Cerebellum (tissue), 4 donors: ENCODE measurements at places on chromosomes 12 and 14. TPM values are rescaled to one million over a fixed set of nuclear protein-coding genes. Genes with fewer than 3 reads are reported as not detected.

TAS2R19 gene
- total RNA-seq, result 26.3 TPM

CD69 gene
- total RNA-seq, result 0.64 TPM

SLC25A21 gene
- 1.7 TPM for total RNA-seq

MSRB3 gene
- 7.0 TPM for total RNA-seq

CLEC4A gene
- 0.27 TPM for total RNA-seq

HSPB8 gene
- total RNA-seq, result 1.3 TPM

RNASE2 gene
- not detected for total RNA-seq

RFLNA gene
- 8.5 TPM for total RNA-seq

LTB4R gene
- 3.5 TPM for total RNA-seq

DPPA3 gene
- not detected for total RNA-seq

SDR39U1 gene
- 17.6 TPM for total RNA-seq

GARIN6 gene
- total RNA-seq, result not detected

KRT78 gene
- not detected for total RNA-seq

SLC38A4 gene
- 1.4 TPM for total RNA-seq

A2M gene
- total RNA-seq, result 61.8 TPM

PA2G4 gene
- 51.6 TPM for total RNA-seq

PAX9 gene
- total RNA-seq, result not detected

HPD gene
- not detected for total RNA-seq

KRT80 gene
- not detected for total RNA-seq

POU6F1 gene
- total RNA-seq, result 12.4 TPM

FAM186B gene
- 0.18 TPM for total RNA-seq

OR11H6 gene
- total RNA-seq, result not detected

TPPP2 gene
- not detected for total RNA-seq

CISTR gene
- total RNA-seq, result not detected

USP15 gene
- 130 TPM for total RNA-seq

KRT72 gene
- total RNA-seq, result not detected

DEPDC4 gene
- 2.8 TPM for total RNA-seq

MUCL1 gene
- not detected for total RNA-seq

RDH5 gene
- 8.6 TPM for total RNA-seq

CCDC198 gene
- 5.4 TPM for total RNA-seq

OTX2 gene
- total RNA-seq, result 24.6 TPM

TMEM233 gene
- not detected for total RNA-seq

LRP1-AS gene
- total RNA-seq, result not detected

LPAR5 gene
- 0.82 TPM for total RNA-seq

EML1 gene
- 26.8 TPM for total RNA-seq

NGB gene
- total RNA-seq, result 1.5 TPM

SERPINA9 gene
- not detected for total RNA-seq

FSCB gene
- total RNA-seq, result 0.18 TPM

GYS2 gene
- total RNA-seq, result not detected

TAS2R7 gene
- 0.91 TPM for total RNA-seq

INSM2 gene
- total RNA-seq, result 9.6 TPM
